Sigmoid colon (tissue), 7 donors: ENCODE measurements at places on chromosomes 6 and 20. TPM values are rescaled to one million over a fixed set of nuclear protein-coding genes. Genes with fewer than 3 reads are reported as not detected.

The IL17A gene
- polyA plus RNA-seq = 0.39 TPM

The PRICKLE4 gene
- polyA plus RNA-seq = not detected

The IMPG1 gene
- polyA plus RNA-seq = not detected

GRCh38 chr20:59939879-59940128 is 301 bp downstream of the PPP1R3D start:
- peak; percentile 74 for DNase-seq

DNA sequence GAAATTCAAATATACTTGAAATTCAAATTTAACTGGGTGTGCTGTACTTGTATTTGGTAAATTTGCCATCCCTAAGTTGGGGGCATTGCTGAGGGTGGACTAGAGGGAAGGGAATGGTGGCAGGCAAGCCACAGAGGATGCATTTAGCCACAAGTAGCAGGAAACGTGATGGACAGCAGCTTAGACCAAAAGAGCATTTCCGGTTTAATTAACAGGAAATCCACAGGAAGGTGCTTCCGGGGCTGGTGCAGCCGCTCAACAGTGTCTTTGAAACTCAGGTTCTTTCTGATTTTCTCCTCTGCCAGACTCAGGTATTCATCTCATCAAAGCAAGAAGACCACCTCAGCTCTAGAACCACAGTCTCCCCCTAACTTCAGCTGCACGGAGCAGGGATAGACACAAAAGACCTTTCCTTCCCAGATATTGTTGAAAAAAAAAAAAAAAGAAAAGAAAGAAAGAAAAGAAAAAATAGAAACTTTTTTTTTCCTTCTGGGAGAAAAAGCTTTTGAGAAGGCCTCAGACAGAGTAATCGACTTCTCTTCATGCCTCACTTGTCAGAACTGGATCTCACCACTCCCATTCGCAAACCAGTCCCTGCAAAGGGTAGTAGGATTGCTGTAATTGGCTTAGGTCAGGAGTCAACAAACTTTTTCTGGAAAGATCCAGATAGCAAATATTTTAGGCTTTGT is 8.0 kb upstream of the BCAS1 start:
- no peak for DNase-seq

GRCh38 chr6:11027565-11028110 is 16.5 kb downstream of the ELOVL2 start:
- no peak for DNase-seq

DNA sequence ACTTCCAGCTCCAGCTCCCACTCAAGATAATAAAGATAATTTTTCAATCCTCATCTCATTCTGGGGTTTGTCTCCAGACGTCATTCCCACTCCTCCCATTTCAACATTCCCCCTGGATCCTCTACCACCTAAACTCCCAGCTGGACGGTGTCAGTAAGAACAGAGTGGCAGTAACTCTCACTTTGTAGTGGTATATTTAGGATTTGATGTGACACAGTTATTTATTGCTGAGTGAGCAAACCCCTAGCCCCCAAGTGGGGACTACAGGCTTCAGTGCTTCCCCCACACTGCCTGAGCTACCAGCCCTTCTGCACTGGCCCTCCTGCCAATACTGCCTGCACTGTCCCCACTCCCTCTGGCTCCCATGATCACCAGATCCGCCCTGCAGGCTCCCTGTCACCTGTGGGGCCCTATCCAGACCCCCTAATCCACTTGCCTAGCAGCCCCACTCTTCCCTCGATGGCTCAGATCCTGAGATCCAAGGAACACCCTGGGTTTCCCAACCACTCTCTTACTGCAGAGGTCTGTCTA is 2.4 kb downstream of the C6orf47 start:
- no peak for DNase-seq

DNA sequence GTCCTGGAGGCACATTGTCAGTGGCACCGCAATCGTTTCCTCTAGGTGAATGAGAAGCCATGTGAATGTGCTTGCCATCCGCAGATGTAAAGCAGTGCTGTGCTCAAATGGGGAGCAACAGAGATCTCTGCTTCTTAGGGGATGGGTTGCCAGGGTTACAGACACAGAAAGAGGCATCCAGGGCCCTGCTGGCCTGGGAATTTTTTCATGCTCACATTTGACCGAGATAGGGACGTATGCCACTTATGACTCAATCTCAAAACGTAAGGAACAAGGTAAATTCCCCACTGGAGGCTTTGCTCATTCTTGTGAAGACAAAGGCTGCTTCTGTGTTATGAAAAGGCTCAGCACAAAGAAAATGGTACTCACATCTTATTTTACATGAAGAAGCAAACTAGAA is 11.0 kb downstream of the C6orf118 start:
- no peak for DNase-seq

DNA sequence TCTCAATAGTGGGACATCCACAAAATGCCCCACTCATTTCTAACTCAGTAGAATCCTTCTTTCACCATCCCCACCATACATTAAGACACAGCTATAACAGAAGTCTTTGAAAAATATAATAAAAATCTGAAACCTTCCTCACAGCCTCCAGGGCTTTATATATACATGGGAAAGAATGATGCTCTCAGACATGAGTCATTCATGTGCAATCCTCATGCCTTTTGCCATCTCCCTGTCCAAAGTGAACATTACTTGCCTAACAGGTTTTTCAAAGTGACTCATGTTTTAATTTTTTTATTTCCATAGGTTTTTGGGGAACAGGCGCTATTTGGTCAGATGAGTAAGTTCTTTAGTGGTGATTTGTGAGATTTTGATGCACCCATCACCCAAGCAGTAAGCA is 162.7 kb downstream of the RALGAPA2 start:
- no peak for DNase-seq

GRCh38 chr6:165181951-165182414 is 127.4 kb downstream of the C6orf118 start:
- DNase-seq = no peak

DNA sequence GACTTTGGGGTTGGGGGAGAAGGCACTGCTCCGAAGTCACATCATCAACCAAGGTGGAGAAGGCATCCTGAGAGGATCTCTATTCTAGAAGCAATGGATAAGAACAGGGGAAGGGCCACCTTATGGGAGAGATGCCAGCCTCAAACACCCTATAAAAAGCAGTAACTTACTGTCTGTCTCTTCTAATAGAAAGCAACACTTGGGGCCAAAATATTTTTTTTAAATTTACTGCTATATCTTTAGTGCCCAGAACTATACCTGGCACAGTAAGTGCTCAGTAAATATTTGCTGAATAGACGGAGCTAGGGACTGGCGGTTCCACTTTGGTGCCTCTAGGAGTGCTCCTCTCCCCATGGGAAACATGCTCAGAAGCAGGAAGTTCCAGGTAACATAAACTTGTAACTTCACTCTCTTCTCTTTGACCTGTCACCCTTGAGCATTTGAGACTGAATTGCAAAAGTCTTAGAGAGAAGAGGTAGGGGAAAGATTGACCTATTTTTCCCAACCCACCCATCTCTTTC is 807 bp upstream of the OTOR start:
- no peak for DNase-seq

DNA sequence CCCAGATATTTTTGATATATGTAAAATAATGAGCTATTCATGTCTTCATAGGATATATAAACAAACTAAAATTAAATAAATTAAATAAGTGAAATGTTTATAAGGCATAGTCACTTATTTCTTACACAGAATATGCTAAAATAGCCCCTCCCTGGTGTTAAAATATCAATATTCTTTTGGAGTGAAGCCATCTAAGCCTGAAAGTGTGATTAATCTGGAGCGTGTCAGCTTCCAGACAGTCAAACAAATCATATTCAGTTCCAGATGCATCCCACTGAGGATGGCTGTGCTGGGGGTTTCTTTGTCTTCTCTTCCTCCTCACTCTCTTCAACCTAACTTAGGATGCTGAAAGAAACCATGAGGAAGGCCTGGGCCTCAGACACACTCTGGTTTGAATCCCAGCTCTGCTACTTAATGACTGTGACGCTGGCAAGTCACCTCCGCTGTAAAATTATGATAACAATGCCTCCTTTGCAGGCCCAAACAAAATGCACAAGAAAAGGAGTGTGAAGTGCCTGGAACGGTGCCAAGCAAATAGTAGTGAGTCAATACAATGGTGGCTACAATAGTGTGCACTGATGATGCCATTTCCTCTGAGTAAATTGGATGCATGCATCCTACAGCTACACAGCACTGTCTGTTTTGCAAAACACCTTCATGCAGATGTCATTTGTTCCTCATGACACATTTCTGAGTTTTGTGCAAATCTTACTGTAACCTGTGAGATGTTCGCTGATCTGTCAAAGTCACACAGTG is 161.4 kb downstream of the FOXC1 start:
- no peak for DNase-seq

DNA sequence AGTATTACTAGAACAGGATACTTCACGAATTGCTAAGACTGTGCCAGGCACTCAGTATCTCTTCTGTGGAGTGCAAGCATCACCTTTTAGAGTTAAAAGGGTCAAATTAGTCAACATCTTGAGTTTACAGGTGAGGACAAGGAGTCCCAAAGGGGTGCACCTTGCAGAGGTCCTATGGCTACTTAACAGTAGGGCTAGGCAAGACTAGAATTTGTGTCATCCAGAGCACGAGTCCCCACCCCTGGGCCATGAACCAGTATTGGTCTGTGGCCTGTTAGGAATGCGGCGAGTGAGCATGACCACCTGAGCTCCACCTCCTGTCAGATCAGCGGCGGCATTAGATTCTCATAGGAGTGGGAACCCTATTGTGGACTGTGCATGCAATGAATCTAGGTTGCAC is 10.5 kb upstream of the DSTN start:
- no peak for DNase-seq

DNA sequence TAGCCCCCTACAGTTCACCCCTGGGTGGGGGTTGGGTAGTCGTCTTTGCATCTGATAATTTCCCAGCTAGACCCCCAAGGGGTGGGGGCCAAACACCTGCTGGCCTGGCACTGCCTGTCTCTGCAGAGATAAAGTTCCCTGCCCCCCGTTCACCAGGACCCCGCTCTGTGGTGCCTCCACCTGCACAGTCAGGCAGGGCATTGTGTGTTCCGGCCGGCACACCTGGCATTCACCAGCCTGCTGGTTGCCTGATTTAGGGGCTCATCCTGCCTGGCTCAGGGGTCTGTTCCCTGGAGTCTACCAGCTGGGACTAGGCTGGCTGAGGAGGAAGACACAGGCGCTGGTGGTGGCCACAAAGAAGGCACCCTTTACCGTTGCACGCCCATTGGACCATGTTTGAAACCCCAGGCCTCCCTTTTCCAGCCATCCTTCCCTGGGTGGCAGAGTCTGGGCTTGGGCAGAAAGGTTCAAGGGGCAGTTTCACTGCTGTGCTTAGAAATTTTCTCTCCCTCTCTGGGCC is 30.8 kb upstream of the SCRT2 start:
- DNase-seq = peak; percentile 42

DNA sequence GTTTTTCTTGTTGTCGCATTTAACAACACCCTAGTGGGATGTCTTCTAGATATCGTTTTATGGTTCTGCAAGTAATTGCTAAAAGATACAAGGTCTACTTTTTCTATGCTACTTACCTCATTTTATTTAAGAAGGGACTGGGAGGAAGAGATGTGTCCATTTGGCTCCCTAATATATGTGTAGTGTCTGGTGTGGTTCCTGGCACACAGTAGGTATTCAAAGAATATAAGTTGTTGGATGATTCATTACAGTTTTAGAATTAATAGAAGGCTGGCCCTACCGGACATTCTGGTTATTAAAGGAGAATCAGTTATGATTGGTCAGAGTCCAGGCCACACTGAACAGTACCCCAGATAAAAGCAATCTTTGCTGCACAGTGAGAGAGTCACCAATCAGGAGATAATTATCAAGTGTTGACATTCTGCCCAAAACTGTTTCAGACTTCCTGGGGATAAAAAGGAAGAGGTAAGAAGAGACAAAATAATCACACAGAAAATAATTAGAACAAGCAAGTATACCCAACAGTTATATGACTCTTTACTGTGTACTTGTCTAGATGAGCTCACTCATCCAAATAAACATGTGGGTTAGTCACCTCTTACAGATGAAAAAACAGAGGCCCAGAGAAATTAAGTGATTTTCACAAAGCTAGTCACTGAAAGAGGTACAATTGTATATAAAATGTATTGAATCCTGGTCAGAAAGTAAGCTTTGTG is 7.0 kb downstream of the TMEM244 start:
- no peak for DNase-seq
